ENCODE measurements at places on chromosomes 7 and 10.

DNA sequence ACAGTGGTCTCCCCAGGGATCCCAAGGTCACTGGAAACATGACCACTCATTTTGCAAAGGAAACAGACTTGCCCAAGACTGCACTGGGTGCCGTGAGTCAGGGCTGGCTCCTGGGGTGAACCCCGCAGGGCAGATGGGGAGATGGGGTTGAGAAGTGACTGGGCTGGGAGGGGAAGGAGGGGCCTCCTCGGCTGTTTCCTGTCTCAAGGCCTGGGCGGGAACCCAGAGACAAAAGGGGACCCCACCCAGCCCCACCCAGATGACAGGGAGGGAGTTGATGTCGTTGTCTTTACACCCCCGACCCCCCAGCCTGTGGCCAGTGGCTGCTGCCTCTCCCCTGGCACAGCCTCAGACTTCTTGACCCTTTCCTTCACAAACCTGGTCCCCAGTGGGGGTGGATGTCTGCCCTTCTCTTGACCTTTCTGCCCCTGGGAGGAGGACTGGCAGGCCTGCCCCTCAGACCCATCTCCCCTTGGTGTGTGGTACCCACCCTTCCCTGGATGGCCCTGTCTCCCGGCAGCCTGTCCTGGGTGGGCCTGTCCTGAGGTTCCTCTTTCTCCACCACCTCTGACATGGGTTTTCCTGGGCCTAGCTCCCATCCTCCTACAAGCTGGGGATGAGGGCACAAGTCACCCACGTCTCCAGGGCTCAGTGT is 1.4 kb downstream of the MYO1G start:
- DNase-seq: peak; percentile 34

GRCh38 chr10:113053881-113054280 is 103.8 kb downstream of the TCF7L2 start:
- DNase-seq: no peak

GRCh38 chr10:125820701-125821100 is 2.4 kb downstream of the UROS start:
- DNase-seq: no peak

DNA sequence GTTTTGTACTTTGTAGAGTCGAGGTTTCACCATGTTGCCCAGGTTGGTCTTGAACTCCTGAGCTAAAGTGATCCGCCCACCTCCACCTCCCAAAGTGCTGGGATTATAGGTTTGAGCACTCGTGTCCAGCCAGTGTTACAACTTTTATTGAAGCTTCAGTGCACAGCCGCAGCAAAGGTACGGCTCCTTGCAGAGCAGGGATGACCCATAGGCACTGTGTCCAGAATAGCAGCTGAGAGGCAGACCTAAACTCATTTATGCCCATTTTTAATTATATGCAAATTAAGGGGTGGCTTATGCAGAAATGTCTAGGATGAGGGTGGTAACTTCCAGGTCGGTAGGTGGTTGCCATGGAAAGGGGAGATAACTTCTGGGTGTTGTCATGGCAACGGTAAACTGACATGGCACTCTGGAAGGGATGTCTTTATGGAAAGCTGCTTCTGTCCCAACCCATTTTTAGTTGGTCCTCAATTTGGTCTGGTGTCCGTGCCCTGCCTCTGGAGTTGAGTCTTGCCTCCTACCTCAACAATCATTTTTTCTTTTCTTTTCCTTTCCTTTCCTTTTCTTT is 22.7 kb downstream of the NYAP1 start:
- no peak for DNase-seq

DNA sequence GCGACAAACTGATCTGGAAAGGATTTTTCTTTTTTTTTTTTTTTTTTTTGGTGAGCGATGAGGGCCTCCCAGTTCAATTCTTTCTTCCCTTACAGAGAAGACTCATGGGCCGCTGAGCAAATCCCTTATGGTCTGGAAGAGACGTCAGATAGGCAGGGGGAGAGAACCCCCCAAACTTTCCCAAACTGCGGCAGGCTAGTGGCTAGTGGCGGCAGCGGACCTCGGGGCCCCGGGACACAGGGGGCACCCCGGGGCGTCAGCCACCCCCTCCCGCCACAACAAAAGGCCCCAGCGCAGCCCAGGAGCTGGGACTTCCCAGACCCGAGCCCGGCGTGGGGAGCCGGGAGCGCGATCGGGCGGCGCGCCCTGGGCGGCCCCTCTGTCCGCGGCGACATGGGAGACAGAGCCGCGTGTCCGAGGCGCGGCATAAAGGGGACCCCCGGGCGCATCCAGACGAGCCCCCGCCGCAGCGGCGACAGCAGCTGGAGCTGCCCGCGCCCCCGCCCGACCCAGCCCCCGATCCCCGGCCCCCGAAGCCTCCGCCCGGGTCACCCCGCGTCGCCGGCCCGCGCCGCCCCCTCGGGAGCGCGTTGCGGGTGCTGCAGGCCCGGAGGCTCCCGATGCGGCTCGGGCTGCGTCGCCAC is 755 bp downstream of the FAM171A1 start:
- DNase-seq: peak; percentile 33

DNA sequence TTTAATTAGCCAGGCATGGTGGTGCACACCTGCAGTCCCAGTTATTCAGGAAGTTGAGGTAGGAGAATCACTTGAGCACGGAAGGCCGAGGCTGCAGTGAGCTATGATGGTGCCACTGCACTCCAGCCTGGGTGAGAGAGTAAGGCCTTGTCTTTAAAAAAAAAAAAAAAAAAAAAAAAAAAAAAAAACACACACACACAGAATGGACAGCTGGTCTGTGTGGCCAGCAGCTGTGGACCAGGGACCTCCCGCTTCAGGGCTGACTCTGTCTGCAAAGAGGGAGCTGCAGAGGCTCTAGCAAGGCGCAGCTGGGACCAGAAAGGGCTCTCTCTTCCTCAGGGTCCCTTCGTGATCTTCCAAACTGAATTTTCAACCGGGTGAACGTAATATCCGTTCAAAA is 53.6 kb upstream of the DNAAF5 start:
- DNase-seq: no peak

GRCh38 chr7:106110885-106111654 is 1.0 kb downstream of the SYPL1 start:
- DNase-seq: peak; percentile 32

- DNase-seq: no peak
These were observed 75.3 kb downstream of the GLI3 start for GRCh38 chr7:42161719-42162118.

GRCh38 chr10:95606922-95607321 is 45.8 kb upstream of the SORBS1 start:
- DNase-seq: no peak

GRCh38 chr7:117665368-117665767 is 185.5 kb downstream of the CFTR start:
- DNase-seq: peak; percentile 24

DNA sequence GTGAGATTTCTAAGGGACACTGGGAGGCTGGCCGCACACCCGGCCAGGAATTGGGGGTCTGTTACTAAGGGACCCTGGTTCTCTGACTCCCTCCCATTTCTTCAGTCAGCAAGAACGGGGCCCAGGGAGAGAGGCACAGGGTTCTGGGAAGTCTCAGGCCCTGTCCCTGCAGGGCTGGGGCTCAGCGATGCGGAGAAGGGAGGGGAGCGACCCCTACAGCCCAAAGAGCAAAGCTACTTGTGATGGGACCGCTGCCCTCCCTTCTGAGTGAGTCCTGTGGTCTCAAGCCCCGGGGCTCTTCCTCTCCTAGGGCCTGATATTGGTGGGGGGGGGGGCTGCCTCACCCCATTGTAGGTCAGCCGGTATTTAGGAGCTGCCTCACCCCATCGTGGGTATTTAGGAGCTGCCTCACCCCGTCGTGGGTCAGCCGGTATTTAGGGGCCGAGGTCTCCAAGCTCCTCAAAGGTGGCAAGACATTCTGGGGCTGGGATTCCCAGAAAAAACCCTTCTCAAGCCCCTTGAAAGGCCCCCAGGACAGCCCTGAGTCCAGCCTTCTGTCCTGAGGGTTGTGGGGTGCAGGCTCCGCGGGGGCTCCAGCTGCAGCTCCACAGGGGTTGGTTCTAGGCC is 16.9 kb upstream of the NKX6-2 start:
- DNase-seq: no peak

GRCh38 chr10:14063531-14064285 is 267.0 kb downstream of the FRMD4A start:
- DNase-seq: peak; percentile 65

GRCh38 chr10:56596257-56596656 is 235.2 kb upstream of the ZWINT start:
- DNase-seq: no peak

DNA sequence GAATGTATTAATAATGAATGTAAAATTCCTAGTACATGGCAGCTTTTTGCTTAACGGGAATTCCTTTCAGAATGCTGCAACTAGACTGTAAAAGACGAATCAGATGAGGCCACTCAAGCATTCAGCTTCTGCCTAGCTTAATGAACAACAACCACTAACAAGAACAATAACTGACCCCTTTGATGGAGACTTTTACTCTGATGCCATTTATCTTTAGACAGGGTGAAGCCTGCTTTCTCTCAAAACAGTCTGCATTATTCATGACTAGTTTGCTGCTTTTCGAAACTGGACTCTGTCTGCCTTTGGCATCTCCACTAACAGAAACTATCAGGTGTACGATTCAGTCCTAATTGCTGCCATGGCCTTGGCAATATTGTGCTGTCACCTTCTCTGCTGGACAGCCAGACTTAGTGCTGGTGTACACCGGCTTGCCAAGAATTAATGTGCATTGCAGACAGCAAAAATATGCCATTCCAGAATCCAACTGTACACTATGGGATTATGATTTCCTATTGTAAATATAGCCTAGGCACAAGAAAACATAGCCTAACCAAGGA is 295.5 kb upstream of the CDC14C start:
- no peak for DNase-seq

DNA sequence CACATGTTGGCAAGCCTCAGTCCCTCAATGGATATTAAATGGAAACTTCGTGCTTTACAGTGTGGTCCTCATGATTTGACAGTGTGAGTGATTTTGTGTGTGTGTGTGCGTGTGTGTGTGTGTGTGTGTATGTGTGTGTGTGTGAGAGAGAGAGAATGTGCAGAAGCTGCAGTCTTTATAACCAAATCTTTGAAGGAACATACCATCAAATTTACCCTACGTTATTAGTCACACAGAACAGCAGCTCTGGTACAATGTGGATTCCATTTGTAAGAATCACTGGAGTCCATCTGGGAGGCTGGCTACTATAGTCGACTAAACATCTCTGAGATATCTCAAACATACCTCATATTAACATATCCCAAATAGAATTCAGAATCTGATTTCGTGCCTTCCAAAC is 928.0 kb upstream of the POT1 start:
- DNase-seq: no peak

DNA sequence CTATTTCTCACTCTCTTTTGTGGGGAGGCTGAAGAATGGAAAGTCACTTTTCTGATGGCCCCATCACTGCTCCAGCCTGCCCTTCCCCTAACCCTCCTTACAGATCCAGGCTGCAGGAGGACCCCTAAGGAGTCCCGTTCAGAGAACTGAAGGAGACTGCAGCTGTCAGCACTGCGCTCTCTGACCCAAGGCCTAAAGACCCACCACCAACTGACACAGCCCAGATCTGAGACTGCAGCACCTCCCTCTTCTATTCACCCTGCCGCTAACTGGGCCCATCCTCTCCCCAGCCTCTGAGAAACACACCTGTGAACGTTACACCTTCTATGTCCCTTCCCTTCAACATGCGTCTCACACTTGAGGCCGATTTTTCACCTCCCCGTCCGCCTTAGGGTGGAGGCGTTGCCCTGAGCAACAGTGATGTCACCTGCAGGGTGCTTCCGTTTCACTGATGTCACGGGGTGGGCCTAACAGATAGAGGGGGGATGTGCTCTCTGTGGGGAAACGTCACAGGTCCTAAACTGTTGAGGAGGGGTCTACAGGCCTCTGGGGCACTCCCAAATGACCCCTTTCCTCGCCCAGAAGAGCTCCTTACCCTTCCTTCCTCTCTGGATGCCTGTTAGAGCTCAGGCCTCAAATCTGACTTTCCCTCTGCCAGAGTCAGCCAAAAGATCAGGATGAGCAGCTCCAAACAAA is 5.1 kb downstream of the ITPRIP start:
- DNase-seq: no peak

DNA sequence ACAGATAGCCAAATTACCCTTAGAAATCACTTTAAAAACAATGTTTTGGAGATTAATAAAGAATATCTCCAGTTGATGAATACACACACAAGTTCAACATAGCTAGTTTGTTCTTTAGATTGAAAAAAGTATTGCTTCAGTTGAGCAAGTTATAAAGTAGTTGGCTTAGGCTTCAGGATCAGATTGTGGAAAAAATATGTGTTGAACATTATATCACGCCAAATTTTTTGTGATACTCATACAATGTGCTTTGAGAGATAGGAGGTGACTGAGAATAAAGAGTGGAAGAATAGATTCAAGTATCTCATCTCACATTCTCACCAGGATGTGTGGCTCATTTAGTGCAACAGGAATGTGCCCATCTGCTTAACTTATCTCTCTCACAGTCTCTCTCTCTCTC is 553.3 kb downstream of the HTR7 start:
- no peak for DNase-seq

DNA sequence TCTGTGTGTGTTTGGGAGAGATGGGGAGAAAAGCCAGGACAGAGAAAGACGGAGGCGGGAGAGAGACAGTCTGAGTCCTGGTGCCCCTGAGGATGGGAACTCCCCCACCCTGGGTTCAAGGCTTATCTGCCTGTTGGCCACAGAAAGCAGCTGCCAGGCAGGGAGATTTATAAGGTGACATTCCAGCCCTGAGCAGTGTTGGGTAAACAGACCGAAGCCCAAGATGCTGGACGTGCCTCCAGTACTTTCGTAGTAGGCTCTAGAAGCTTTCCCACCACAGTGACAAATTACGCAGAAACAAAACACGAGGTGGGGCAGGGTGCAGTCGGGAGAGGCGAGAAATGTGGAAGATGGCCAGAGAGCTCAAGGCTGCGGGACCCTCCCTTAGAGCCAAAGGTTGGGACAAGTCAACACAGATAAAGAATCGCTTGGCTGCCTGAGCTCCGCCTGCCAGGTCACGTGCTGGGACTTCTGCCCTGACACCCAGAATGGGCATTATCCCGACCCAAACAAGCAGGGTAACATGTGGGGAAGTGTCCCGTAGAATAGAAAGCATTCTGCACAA is 41.1 kb downstream of the CCDC3 start:
- DNase-seq: no peak

DNA sequence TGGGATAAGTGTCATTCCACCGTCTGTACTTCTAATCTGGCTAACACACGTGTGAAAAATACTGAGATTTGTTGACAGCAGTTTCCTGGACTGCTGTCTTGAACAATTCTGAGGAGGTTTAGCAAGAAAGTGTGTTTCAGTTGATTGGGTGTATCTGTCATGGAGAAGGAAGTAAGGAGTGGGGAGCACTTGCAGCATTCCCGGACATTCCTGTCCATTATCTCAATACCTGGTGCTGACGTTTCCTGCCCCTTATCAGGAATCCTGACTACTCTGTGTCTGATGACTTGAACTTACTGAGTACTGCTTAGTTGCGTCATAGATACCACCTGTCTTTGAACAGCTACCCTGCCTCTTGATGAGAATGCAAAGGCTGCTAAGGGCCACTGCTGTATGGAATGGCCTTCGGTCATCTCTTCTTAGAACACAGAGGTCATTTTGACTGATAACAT is 72.0 kb upstream of the VKORC1L1 start:
- no peak for DNase-seq

DNA sequence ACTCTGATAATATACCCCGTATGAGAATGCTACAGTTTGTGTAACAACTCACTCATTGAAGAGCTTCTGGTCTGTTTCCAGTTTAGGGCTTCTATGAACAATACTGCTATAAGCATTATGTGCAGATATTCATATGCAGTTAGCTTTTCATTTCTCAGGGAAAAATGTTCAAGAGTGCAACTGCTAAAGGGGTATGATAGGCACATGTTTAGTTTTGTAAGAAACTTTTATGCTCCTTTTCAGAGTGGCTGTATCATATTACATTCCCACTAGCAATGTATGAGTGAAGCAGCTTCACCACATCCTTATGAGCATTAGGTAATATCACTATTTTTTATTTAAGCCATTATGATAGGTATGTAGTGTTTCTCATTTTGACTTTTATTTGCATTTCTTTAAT is 182.6 kb upstream of the CXCL12 start:
- DNase-seq: peak; percentile 26
